ENCODE measurements at places on chromosomes 4 and X.

DNA sequence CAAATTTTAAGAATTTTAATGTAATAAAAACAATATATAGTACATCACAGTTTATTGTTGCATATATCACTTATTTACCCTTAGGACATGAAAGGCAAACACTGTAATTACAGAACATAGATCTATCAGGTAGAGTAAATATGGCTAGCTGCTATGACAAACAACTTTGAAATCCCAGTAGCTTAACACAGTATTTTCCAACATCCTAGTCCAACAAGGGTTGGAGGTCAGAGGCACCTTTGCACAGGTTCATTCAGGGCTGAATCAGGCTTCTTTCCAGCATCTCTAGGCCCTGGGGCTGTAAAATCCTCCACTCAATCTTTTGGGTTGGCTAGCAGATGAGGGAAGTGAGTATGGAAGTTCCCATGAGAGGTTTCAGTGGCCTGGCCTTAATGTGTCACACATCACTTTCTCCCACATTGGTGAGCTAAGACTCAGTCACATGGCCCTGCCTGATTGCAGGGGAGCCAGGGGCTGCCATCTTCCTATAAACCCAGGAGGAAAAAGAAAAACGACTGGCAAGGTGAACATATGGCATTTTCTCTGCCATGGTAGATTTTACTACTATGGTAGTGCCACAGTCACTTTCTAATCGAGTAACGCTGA lies 32.9 kb downstream of the HERC6 start:
- DNase-seq = no peak
- H3K4me3 ChIP-seq = no peak overlapping the region
- H3K27me3 ChIP-seq = no peaks in the 10 kb centered on the region
- H3K36me3 ChIP-seq = peaks cover 71% of the 10 kb centered on the region
- peaks cover 2% of the 10 kb centered on the region for H3K4me1 ChIP-seq

- no peak overlapping the region for H3K27ac ChIP-seq
- H3K4me3 ChIP-seq = no peak overlapping the region
- peaks cover 3% of the 10 kb centered on the region for H3K4me1 ChIP-seq
- no peak for DNase-seq
- H3K27me3 ChIP-seq = no peaks in the 10 kb centered on the region
- H3K36me3 ChIP-seq = no peaks in the 10 kb centered on the region
Observed at GRCh38 chr4:8030121-8030781, 90.6 kb upstream of the AFAP1 start.

DNA sequence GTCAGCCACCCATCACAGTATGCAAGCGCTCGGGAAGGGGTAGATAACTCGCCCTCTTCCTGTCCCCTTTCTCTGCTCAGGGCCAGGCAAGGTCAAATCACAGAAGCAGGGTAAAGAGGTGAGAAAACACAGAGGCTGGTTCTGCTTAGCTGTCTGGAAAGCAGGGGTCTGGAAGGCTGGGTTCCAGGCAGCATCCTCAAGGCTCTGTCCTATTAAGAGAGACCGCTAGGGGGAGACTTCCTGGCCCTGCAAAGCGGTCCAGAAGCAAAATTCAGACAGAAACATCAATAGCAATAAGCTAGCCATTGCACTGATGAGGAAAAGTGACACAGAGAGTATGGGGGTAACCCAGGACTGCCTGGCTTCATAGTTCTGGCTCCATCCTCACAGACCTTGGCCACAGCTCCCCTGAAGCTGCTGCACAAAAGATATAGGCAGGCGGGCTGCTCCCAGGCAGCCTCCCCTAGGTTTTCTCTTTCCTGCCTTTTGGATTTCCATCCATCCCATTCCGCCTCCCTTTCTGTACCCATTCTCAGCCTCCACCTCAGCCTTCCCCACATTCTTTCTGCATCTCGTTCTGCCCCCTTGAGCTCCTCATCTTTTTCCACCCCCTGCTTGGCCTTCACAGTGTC lies 308.5 kb downstream of the EVC2 start:
- H3K4me3 ChIP-seq = no peak overlapping the region
- no peak for DNase-seq
- no peaks in the 10 kb centered on the region for H3K4me1 ChIP-seq
- no peaks in the 10 kb centered on the region for H3K36me3 ChIP-seq
- no peak overlapping the region for H3K27ac ChIP-seq

- no peaks in the 10 kb centered on the region for H3K27me3 ChIP-seq
- H3K36me3 ChIP-seq = peaks cover 27% of the 10 kb centered on the region
- no peak overlapping the region for H3K4me3 ChIP-seq
- H3K4me1 ChIP-seq = peaks cover 41% of the 10 kb centered on the region
- no peak overlapping the region for H3K27ac ChIP-seq
Observed at GRCh38 chr4:26369581-26369980, 48.8 kb downstream of the RBPJ start.
